Midbrain (tissue), 1 donor: ENCODE measurements at places on chromosomes 1 and 21.

- no peak for DNase-seq
These were observed 24.9 kb upstream of the PSMB2 start for GRCh38 chr1:35666216-35666615.

GRCh38 chr1:53800621-53801020 is 37.5 kb downstream of the NDC1 start:
- no peak for DNase-seq

- DNase-seq, result peak; percentile 88
These were observed 286.7 kb downstream of the LMX1A start for GRCh38 chr1:165069829-165070228.

DNA sequence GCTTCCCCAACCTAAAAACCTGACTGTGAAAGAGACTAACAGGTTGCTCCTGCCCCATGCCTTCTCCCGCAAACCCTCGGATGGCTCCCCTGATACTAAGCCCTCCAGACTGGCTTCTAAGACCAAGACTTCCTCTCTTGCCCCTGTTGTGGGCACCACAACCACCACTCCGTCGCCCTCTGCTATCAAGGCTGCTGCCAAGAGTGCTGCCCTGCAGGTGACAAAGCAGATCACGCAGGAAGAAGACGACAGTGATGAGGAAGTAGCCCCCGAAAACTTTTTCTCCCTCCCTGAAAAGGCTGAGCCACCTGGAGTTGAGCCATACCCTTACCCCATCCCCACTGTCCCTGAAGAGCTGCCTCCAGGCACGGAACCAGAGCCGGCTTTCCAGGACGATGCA is 19.3 kb downstream of the PRCC start:
- DNase-seq, result no peak

GRCh38 chr1:53134042-53134485 is 8.4 kb downstream of the SLC1A7 start:
- no peak for DNase-seq

GRCh38 chr1:81699234-81699633 is 101.5 kb upstream of the ADGRL2 start:
- DNase-seq, result no peak

DNA sequence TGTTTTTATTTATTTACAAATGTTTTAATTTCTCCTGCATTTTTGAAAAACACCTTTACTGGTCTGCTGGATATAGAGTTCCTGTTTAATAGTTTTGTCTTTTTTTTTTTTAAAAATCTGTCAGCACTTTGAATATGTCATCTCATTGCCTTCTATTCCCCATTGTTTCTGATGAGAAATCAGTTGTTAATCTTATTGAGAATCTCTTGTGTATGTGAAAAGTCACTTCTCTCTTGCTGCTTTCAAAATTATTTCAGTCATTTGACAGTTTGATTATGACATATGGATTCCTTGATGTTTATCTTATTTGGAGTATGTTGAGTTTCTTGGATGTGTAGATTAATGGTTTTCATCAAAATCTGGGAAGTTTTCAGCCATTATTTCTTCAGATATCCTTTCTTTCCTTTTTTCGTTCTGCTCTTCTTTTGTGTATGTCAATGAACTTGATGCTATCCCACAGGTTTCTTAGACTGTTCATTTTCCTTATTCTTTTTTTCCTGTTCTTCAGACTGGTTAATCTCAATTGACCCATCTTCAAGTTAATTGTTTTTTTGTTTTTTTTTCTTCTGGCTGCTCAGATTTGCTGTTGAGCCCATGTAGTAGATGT is 51.2 kb upstream of the CCDC190 start:
- no peak for DNase-seq

- DNase-seq, result no peak
These were observed 81.4 kb upstream of the PRDX6 start for GRCh38 chr1:173395762-173396161.

DNA sequence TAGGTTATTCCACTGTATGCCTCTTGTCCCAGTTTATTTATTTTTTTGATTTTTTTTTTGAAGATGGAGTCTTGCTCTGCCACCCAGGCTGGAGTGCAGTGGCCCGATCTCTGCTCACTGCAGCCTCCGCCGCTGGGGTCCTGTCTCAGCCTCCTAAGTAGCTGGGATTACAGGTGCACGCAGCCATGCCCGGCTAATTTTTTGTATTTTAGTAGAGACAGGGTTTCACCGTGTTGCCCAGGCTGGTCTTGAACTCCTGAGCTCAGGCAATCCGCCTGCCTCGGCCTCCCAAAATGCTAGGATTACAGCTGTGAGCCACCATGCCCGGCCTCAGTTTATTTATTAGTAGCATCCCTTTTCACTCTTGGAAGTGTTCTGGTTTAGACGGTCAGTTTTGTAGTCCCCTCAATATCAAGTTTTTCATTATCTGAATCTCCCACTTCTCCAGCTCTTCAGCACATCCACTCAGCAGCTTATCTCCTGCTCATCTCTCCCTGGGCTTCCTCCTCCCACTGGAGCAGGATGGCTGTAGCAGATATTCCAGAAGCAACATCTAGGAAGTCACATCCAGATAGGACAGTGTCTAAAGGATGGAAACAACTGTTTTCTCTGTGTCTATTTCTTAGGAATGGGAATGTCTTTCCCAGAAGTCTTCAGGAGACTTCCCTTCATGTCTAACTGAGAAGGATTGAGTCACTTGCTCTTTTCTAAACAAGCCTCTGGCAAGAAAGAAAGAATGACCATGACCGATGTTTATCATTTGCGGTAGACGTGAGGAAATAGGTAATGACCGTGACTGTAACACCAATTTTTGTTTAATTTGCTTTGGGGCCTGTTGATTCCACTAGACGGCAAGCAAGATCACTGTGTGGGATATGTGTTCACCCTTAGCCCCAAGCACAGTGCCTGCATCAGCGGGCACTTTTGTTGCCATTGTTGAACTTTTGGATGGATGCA is 14.4 kb downstream of the CCDC190 start:
- no peak for DNase-seq
